ENCODE measurements at places on chromosomes 1 and 21.

DNA sequence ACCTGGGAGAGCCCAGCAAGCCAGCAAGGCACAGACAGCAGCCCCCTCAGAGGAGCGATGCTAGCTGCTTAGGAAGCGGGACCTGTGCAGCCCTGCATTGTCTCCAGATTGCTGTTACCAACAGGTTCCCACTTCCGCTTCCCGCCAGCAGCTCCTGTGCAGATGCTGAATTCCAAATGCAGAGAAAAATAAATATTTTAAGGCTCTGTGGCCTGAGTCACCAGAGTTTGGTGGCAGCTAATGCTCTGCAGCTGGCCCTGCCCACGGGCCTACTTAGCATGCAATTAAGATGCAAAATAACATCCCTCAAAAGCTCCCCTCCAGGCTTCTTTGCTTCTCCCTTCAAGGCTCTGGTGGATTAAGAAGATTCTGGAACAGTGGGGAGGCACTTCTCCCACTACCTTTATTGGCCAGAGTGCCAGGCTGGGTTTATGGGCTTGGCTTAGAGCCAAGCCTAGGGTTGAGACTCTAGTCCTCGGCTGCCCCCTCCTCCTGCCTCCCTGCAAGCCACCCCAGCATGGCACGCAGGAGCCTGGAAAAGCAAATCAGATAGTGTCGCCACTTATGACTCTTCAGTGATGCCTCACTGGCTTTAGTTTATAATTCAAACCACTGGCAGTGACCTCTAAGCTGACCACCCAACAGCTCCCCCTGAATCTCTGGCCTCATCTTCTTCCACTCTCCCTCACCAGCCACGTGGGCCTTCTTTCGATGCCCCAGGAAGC is 207.1 kb upstream of the ZC3H12A start:
- DNase-seq: no peak

GRCh38 chr1:220786337-220787068 is at the start of gene MTARC1:
MTARC1 (plus strand) TSS chr1:220786913; CDS start chr1:220786945, 32 bp downstream.
- DNase-seq: peak; percentile 78

DNA sequence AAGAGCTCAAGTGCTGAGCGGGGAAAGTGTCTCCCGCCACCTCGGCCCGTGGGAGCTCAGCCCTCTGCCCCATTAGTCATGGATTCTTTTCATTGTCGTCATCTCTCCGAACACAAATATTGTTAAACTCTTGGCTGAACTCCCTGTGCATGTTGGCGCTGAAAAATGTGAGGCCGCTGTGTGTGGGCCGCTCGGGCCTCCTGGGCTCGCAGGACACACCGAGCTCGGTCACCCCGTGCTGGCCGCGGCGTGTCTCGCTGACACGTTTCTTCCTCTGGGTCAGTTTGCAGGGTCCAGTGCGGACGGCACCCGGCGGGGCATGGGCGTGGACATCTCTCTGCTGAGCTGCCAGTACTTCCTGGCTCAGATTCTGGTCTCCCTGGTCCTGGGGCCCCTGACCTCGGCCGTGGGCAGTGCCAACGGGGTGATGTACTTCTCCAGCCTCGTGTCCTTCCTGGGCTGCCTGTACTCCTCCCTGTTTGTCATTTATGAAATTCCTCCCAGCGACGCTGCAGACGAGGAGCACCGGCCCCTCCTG is 25.6 kb downstream of the SLC45A1 start:
- DNase-seq: peak; percentile 70

DNA sequence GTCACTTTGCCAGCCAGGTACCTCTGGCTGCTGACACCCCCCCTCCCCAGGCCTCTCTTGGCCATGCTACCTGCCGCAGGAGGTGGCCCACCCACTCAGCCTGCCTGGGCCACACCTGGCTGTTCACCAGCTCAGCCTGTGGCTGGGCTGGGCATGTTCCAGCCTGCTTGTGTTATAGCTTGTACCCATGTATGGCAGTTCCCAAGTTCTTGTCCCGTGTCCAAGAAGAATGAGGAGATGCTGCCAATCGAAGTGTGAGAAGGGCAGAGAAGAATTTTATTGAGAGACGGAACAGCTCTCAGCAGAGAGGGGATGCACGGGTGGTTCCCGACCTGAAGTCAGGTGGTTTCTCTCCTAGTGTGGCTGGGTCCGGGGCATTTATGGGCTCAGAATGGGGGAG is 3.9 kb upstream of the MMEL1 start:
- no peak for DNase-seq

GRCh38 chr21:28387220-28387619 is 605.5 kb downstream of the LTN1 start:
- no peak for DNase-seq

DNA sequence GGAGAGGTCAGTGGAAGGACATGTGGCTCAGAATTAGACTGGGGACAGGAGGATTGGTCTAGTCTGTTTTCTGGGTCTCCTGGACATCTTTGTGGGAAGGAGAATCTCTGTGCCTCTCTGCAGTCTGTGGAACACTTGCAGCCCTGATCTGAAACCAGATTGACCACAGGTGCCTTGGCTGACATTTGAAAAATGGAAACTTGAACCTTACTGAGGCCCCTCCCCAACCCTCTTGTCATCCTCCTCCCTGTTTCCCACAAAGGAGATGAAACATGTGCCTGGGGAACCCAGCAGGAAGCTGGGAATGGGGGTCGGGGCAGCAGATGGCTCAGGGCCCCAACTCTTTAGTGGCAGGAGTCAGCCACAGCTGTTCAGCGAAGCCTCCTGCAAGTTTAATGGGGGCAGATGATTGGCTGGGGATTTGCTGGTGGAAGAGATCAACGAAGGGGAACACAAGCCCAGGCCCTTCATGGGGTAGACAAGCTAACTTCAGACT is 18.1 kb downstream of the VASH2 start:
- DNase-seq: no peak

DNA sequence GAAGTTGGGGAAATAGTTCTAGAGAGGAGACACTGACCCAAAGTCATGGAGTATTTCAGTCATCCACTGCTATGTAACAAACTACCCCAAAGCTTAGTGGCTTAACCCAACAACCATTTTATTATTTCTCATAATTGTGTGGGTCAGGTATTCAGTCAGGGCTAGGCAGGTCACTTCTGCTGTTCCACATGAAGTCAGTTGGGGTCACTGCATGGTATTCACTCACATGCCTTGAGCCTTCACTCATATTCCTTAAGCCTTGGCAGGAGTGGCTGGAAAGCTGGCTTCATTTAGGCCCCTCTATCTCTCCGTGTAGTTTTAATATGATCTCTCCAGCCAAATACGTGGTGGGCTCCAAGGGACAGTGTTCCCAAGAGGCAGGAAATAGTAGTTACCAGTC is 17.5 kb upstream of the RNF11 start:
- DNase-seq: no peak

- no peak for DNase-seq
These were observed 20.6 kb downstream of the ATP6V1G3 start for GRCh38 chr1:198519639-198520501.

DNA sequence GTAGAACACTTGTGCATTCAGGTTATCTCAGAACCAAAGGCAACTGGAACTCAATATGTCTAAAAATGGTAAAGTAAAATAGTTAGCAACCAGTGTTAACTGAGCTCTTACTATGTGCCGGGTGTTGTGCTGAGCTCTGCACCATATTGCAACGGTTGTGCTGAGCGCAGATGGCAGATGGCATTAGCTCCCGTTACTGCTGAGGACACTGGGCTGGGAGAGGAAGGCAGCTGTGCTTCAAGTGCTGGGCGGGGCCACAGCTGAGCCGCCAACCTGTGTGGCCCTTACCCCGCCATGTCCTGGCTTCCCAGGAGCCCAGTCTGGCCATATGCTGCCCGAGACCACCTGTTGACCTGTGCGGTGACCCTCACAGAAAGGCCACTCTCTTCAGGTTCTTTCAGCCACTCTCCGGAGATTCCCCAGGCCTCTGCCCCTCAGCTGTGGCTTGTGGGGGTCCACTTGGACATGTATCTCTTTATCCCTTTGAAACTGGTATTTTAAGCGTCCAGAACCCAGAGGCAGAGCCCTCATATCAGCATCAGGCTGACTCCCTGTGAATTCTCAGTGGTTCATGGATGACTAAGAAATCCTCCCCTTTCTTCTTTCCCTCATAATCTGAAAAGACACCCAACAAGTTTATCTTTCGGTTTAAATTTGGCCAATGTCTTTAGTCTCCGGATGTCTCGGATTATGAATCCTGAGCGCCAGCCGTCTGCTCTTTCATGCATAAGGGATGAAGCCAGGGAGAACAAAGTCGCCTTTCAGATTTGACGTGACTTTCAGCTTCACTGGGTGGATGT is 26.4 kb downstream of the LDLRAP1 start:
- no peak for DNase-seq

DNA sequence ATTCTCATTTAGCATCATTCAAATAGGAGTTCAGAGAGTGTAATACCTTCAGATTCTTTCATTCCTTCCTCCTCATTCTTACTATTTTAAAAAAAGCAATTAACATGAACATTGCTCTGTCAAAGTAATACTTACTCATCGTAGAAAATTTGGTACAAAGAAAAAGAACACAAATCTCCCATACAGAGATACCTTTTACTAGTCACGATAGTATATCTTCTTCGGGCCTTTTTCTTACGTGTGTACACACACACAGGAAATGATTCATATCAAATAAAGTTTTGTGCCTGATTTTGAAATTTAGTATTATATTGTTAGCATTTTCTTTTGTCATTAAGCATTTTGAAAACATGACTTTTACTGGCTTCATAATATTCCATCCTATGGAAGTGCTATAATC is 52.9 kb downstream of the NCF2 start:
- no peak for DNase-seq

DNA sequence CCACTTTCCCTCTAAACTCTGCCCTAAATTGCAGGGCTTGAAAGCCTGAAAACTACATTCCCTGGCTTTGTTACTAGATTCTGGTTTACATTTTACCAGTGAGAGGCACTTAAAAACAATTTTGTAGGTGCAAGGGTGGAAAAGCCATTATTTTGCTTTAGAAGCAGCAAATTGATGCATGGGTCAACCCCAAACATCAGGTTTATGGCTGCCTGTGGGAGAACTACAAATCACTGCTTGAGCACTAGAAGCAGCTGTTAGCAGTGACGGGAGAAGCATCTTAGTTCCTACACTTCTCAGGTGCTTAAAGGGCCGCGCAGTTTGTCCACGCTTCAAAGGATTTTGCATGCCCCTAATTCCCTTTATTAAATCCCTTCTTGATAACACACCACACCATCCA is 417.2 kb downstream of the PCP4 start:
- no peak for DNase-seq

GRCh38 chr1:74334147-74334546 is 99.0 kb downstream of the TNNI3K start:
- DNase-seq: no peak

DNA sequence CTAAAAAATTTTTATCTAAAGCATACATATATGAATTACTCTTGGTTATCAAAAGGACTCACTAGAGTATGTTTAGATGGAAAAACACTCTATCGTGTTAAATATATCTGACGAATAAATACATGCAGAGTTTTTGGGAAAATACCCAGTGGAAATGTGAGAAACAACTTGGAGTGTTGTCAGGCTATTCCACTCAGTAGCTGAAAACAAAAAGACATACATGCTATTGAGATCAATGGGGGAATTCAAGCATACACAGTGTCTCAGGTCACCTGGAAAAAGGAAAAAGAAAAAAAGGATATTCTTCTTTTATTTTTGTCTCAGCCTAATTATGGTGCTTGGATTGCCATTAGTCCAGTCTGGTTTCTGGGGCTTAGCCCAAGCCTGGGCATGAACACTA is 247.0 kb upstream of the LYPLAL1 start:
- DNase-seq: no peak

DNA sequence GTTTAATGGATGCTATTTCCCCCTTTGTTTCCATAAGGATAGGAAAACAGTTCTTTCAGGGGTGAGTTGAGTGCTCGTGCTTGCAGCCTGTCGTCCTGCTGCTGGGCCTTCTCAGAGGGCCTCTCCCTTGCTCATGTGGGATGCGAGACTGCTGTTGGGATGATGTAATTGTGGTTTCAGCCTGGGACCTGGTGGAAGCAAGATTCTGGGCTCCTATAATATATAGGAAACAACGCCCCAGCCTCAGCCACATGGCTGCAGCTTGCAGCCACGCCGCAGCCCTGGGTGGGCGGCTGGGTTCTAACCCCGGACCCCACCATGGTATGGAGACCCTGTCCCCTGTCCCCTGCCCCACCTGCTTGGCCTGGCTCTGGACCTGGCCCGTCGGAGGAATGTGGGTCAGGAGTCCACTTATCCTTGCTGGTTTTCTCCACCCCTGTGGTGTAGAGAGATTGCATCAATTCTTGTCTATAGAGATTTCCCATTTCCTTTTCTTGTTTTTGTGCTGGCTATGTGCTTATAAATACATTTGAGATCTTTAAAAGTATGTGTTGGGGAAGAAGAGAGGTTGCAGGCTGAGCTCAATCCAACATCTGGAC is 357.8 kb downstream of the SIPA1L2 start:
- no peak for DNase-seq

DNA sequence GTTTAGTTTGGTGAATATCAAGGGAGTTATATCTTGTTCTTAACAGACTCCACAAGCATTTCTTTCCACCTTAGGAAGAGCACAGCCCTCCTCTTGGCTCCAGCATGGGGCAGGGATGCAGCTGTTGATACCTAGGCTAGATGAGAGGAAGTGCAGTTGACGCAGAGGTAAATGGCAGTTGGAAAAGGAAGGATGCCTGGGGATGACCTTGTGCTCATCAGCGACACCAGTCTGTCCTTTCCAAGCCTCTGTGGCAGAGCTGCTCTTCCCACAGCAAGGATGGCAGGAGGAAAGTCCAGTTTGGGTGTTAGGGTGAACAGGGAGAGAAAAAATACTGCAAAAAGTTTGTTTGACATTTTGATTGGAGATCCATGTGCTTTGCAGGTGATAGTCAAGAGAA is 6.2 kb downstream of the PROX1 start:
- no peak for DNase-seq
